Vagina (tissue), 2 donors: ENCODE measurements at places on chromosomes 11 and 22.

- DNase-seq: peak; percentile 74
Observed at GRCh38 chr11:35404388-35404775, 15.0 kb downstream of the SLC1A2 start.

- DNase-seq: no peak
Observed at GRCh38 chr11:77589181-77589520, 602 bp upstream of the AQP11 start.

GRCh38 chr22:39132871-39133524 lies 19.5 kb downstream of the CBX7 start:
- no peak for DNase-seq

DNA sequence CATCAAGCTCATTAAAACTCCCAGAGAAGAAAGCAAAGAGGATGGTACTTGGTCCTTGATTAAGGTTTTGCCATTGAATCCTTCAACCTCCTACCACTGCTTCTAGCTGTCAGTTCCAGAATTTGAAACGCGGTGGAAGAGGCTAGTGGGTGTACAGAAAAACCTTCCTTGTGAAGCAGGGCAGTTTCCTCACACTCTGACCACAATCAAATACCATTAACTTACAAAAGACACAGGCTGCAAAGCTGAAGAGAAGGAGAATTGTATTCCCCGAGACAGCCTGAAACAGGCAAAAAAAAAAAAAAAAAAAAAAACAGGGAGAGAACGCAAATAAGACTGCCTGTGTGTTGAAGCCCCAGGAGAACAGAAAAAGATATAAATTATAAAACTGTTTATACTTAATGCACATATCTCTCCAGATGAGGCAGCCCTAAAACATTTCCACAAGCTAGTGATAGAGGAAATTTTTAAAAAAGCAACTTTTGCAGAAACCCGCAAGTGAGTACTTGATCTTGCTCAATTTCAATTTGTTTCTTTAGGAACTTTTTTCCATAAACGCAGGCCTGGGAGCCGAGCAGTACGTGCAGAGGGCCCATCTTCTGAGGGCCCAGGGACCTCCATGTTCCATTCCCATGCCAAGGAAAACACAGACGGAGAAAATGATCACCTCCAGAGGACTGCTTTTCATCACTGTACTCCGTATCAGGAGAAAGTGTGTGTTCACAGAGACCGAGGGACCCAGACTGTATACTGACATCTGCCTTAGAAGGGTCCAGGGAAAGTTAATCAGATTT lies 218.7 kb upstream of the BLID start:
- DNase-seq: no peak

GRCh38 chr11:27216270-27217149 lies 146.5 kb downstream of the CCDC34 start:
- no peak for DNase-seq

GRCh38 chr11:61730240-61730994 lies 22.0 kb upstream of the MYRF start:
- no peak for DNase-seq

DNA sequence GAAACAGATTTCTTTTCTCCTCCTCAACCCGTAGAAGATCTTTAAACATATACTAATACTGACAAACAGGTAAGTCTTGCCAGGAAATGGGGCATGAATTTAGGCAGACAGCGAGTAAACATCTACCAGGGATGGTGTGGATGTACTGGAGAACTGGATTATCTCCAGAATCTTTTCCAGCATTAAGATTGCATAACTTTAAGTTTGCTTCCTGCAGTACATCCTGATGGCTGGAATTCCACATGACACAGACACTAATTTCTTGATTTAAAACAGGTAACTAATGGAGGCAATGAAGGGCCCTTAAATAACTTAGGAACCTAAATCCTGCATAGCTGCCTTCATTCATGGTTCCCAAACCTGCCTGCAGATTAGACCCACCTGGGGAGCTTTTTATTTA lies 40.7 kb downstream of the JHY start:
- DNase-seq: no peak

GRCh38 chr11:7381937-7382336 lies 103.4 kb upstream of the OLFML1 start:
- DNase-seq: no peak

GRCh38 chr22:25013607-25014006 lies 61.1 kb downstream of the KIAA1671 start:
- DNase-seq: no peak

DNA sequence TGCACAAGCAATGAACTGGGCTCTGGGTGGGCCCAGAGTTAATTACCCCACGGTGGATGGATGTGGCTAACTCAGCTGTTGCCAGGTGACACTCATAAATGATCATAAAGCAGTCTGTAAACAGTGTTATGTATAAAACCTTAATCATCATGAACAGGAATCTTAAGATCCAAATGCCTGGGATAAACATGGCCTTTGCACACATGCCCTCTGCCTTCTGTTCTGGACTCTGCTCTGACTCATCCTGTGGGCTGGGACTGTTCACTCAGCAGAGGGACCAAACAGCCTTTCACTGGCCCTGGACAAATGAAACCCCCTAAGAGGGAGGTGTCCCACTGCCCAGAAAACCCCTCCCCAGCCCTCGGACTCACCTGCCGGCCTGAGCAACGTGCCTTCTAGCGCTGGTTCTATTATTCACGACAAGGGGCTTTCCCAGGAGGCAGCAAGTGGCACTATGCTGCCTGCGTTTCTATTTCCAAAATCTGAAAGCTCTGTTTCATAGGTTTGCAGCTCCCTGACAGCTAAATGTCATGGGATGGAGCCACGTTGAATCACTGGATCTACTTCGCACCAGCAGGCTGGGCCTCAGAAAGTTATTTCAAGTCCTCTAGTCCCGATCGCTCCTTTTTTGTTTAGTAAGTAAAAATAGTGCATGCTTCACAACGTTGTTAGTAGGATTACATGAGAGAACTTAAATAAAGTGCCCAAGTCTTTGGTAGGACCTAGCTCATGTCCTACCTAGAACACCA lies 53.0 kb downstream of the LARGE1 start:
- no peak for DNase-seq

DNA sequence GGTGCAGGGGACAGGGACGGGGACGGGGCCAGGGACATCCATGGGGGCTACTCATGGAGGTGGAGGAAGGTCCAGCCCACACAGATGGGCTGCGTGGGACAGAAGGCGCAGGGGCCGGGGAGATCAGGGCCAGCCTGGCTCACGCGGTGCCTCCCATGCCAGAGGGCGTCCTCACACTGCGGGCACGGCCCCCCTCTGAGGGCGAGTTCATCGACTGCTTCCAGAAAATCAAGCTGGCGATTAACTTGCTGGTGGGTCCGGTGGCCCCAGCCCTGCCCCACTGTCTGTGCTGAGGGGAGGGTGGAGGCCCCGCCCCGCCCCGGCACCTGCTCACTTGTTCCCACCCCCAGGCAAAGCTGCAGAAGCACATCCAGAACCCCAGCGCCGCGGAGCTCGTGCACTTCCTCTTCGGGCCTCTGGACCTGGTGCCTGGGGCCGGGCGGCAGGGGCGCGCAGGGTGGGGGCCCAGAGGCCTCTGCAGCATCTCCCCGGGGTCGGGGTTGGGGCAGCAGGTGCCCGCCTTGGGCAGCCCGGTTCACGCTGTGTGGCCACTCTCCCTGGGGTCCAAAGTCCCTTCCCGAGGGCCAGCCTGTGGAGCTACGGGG lies 15.8 kb downstream of the EPS8L2 start:
- no peak for DNase-seq

DNA sequence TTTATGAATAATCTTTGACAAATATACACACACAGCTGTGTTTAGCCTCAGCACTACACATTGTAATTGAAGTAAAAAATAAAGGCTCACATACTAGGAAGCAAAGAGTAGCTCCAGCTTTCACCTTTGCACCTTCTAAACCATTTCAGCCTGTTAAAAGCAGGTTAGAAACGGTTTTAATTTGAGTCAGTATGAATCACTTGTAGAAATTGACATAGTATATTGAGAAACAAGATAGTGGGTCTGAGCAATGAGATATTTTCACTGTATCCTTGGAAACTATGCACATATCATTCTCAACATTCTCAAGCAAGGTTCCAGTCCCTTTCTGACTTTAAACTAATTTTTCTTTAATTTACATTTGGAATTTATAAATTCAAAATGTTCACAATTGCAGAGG lies 380.3 kb downstream of the AASDHPPT start:
- DNase-seq: no peak

DNA sequence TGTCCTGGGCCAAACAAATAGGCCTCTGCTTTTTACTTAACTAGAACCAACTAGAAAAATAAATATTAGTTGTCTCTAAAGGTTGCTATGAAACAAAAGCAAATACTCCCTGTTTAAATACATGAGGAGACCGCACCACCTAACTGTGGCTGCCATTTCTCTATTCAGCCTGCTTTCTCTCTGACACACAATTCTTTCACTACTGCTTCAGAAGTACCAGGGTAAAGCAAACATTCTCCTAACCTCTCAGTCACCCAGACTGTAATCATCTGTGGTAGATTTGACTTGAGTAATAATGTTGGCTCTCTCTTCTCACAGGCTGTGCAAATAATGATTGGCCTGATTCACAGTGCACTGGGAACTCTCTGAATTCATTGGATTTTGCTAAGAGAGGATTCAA lies 41.0 kb upstream of the MS4A8 start:
- no peak for DNase-seq

DNA sequence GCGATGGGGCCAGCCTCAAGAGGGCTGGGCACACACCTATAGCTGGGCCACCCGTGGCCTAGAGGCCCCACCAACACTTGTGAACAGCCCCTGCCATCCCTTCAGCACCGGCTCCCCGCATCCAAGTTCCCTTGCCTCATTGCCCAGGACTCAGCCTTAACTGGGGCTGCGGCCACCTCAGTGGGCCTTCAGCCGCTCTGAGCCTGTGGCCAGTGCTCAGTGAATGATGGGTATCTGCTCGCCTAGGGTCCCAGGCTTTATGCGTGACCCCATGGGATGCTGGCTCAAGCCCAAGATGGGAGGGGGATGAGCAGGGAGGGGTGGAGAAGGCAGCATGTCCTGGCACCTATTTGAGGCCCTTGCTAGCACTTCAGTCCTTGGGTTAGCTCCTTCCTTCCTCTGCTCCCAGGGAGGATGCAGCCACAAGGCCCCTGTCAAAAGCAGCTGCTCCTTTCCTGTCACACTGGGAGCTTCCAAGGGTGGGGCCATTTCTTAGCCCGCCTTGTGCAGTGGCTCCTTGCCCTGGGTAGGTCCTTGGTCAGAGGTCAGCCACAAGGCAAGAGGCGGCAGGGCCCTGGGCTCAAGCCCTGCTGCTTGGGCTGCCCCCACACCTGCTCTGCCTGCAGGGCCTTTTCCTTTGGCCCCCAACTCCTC lies 31.8 kb downstream of the GNAZ start:
- no peak for DNase-seq

DNA sequence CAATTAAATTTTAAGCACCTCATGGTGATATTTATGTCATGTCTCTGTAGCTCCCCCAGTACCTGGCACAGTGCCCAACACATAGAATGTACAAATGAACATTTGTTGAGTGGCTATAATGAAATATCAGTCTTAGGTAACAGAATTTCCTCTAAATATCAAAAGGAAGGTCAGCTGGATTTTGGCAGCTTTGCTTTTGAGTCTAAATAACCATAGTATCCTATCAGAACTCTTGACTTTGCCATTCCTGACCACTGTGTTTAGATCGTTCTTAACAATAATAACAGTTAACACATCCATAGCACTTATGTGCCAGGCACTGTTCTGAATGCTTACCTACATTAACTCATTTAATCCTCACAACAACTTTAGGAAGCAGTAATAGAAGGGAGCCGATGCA lies 26.6 kb downstream of the TMEM123 start:
- DNase-seq: no peak

- DNase-seq: no peak
Observed at GRCh38 chr22:20803696-20804324, 29.9 kb downstream of the SERPIND1 start.

- DNase-seq: no peak
Observed at GRCh38 chr11:64352099-64352994, 6.6 kb upstream of the RPS6KA4 start.

GRCh38 chr11:92752122-92752521 lies 217.3 kb upstream of the MTNR1B start:
- DNase-seq: no peak

- DNase-seq: no peak
Observed at GRCh38 chr22:17684245-17684644, 45.7 kb downstream of the BCL2L13 start.

DNA sequence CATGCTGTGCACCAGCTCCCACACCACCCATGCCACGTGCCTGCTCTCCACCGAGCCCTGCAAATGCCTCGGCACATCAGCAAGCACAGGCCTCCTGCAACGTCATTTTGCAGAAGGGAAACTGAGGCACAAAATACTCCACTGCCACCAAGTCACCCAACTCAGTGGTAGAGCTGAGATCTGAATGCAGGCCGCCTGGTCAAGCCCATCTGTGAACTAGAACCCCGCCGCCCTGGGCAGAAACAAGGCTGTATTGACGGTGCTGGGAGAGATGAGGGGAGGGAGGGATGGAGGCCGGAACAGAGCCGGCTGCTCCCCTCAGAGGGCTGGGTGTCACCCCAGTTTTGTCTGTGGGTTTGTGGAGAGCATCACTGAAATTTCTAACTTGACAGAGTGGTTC lies 81.4 kb downstream of the CDKN1C start:
- DNase-seq: no peak

DNA sequence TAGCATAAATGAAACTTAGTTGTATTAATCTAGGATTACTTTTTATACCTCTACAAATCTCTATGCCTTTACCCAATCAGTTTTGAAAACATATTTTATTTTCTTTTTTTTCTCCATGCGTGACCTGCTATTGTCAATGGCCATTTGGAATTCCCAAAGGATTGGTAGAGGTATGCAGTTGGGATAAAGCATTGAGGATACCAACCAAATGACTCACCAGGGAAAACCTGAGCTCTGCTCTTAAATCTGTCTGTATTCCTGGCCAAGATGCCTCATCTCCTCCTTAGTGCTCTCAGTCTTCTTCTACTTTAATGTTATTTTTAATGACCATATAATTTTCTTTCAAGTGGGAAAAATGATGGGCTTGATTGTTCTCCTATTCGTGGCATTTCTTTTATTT lies 61.9 kb downstream of the EHF start:
- no peak for DNase-seq

GRCh38 chr11:113579292-113579940 lies 104.2 kb upstream of the DRD2 start:
- DNase-seq: no peak

- no peak for DNase-seq
Observed at GRCh38 chr11:128238521-128239265, 348.7 kb downstream of the ETS1 start.

- no peak for DNase-seq
Observed at GRCh38 chr11:15758857-15759465, 597.4 kb downstream of the SOX6 start.

DNA sequence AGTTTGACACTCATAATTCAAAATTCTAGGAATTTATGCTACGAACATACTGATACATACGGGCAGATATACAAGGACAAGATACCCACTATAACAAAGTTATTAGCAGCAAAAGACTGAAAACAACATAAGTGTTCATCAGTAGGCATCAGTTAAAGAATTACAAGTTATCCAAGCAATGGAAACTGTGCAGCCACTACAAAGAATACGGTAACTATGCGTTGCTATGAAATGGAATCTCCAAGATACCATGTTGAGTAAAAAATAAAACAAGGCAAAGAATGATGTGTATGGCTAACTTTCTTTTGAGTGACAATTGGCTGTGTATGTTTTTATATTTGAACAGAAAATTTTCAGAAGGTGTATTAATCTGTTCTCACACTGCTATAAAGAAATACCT lies 151.7 kb downstream of the ADAMTS15 start:
- DNase-seq: no peak
